ENCODE measurements at places on chromosomes 4 and X.

- DNase-seq: peak; percentile 99
Observed at GRCh38 chr4:11505221-11505971, 76.7 kb upstream of the HS3ST1 start.

- no peak for DNase-seq
Observed at GRCh38 chr4:176156656-176157055, 38.7 kb downstream of the SPATA4 start.

DNA sequence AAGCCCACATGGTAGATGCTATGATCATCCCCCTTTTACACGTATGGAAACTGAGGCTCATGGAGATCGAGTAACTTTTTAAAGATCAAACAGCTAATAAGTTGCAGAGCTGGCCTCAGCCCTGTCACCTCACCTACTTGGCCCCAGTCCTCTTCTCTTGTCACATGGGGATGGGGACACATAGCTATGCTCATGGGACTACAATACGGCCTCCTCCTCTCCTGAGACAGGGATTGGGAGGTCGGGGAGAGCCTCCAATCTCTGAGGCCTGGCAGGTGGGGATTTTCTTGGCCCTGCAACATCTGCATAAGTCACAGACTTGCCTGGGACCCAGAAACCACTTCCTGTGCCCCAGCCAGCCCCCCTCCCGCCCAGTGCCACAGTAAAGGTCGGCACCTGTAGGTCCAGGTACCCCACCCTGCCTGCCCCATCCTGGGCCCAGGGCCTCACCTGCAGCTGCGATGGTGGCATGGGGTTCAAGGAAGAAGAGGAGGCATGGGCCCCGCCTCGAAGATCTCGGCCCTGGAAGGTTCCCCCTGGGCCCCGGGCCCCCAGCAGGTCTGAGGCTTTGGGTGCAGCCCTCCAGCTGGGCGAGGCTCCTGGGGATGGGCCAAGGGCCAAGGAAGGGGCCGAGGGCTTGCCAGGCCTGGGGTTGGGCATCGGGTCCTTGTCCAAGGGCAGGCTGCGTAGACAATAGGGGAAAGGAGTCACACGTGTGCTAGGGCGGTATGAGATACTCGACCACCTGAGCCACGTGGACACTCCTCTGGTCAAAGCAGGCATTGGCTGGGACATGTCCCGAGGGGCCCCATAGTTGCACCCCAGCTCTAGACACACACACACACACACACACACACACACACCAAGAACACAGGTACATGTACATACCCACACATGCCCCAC, 6.4 kb downstream of the FOXP3 start:
- no peak for DNase-seq

DNA sequence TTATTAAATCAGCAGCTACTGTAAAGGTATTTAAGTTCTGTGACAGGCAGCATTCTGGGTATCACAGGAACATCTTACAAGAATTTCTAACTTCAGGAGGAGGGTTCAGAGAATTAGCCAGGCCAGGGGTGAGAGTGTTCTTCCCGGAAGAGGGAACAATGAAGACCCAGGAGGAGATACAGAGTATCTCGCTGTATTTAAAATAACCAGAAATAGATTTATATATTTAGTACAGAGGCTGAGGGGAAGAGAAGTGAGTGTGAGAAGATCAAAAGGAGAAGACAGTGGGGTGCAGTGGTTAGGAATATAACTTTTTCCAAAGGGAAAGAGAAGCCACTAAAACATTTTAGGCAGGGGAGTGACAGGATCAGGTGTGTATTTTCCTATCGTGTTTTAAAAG, 186.8 kb downstream of the RAPGEF2 start:
- no peak for DNase-seq

DNA sequence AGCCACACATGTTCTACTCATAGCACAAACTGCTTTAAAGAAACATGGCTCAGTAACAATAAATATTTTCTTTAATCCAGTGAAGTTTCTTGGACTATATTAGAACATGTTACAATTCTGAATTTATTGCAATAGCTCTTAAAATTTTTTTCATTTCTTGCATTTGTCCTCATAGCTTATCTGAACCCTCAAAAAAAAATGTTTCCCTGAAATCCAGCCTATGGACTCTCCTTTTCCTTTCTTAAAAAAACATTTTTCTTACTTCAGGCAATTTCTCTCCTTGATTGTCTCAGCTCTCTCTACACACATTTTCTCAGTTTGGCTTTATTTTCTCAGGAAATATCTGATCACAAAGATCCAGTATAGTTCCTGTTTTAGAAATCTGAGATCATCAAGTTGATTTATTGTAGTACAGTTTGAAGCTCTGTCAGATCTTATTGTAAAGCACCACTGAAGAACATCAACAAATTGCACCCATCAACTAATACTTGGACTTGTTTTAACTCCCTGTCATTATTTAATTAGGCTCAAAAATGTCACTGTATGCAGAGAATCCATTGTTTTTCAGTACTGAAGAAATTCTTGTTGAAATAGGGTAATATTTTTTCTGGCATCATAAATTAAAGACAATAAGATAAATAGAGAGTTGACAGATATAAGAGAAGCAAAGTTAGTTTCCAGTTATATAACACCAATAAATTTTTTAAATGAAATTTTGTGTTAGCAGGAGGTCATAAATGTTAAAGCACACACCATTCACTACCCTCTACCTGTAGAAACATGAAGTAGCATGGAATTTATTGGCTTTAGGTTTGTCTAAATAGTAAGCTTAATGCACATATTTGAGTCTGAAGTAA, 317.7 kb downstream of the ARHGAP24 start:
- no peak for DNase-seq

DNA sequence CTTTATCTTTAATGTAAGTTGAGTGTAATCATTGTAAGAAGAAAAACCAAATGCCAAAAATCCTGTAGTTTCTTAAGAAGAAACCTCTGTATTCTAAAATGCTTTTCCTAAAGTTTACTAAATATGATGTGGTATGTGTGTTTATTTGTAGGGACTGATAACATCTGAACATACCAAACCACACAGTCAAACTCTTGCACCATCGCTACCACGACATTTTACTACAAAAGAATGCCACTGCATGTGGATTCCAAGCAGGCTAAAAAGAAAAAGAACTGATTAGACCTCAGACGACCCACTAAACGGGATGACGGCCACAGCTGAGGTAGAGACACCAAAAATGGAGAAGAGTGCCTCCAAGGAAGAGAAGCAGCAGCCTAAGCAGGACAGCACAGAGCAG, 46.1 kb downstream of the LAS1L start:
- DNase-seq: no peak

DNA sequence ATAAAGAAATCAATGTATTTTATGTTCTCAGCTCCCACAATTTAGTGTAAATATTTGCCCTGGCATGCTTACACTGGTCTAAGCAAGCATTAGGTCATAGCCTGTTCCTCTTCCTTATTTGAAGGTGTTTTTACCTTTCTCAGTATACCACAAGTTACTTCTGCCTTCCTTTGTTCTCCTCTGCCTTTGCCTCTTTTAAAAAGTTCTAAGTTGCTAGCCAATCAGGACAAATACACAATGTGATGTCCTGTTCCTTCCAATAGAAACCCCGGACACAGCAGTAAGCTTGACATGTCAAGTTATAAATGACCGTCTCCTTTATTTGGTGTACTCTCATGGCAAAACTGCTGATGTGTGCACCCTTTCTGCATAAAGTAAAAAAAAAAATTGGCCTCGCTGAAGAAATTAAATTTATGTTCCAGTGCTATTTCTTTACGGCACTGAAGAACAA, 49.4 kb downstream of the UGT2B10 start:
- no peak for DNase-seq

- DNase-seq: no peak
Observed at GRCh38 chrX:153377727-153378126, 23.4 kb downstream of the PNMA6E start.

- peak; percentile 19 for DNase-seq
Observed at GRCh38 chr4:44522761-44523445, 74.3 kb upstream of the KCTD8 start.

- DNase-seq: peak; percentile 50
Observed at GRCh38 chrX:39815631-39816030, 282.1 kb downstream of the BCOR start.

GRCh38 chr4:101230801-101231426, 116.4 kb downstream of the PPP3CA start:
- peak; percentile 13 for DNase-seq

DNA sequence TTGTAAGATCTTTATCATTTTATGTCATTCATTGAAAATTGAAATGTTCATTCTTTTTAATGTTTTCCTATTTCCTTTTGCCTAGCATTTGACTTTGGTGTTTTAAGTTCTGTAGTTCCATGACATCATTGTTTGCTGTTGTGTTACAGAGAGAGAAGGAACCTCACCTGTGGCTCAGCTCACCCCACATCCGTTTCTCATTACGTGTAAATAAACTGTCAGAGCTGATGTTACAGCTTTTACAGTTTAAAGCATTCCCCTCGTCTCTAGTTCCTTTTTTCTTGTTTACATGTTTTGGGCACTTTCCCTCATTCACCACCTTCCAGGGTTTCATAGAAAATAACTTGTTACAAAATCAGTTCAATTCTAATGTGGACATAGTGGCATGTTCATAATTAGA, 137.2 kb downstream of the FNIP2 start:
- DNase-seq: no peak

- DNase-seq: no peak
Observed at GRCh38 chr4:6969826-6970800, 60.5 kb downstream of the TBC1D14 start.

- DNase-seq: no peak
Observed at GRCh38 chr4:139907001-139907809, 241.6 kb downstream of the MGST2 start.

GRCh38 chr4:1797861-1798579, 4.9 kb downstream of the FGFR3 start:
- no peak for DNase-seq

- no peak for DNase-seq
Observed at GRCh38 chr4:143417679-143418403, 81.2 kb downstream of the GAB1 start.

GRCh38 chrX:136021160-136021559, 35.9 kb downstream of the SLC9A6 start:
- no peak for DNase-seq

DNA sequence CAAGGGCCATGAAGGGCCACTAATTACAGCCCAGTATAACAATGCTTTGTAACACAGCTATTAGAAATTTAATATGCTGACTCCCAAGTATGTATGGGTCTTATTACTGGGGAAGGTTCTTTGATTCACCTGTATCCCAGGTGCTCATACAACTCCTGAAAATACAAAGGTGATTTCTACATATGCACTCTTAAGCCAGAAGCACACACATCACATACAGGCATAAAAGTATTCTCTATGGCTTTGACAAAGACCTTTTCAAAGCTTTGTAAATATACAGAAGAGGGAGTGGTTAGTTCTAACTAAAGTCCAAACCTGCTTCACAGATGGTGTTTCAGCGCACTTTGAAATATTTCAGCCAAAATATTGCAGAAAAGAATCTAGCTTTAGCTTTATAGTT, 191.5 kb downstream of the SNCA start:
- no peak for DNase-seq

GRCh38 chrX:11733614-11734013, 24.4 kb upstream of the MSL3 start:
- no peak for DNase-seq

GRCh38 chrX:13164611-13165010, 120.2 kb upstream of the FAM9C start:
- no peak for DNase-seq

DNA sequence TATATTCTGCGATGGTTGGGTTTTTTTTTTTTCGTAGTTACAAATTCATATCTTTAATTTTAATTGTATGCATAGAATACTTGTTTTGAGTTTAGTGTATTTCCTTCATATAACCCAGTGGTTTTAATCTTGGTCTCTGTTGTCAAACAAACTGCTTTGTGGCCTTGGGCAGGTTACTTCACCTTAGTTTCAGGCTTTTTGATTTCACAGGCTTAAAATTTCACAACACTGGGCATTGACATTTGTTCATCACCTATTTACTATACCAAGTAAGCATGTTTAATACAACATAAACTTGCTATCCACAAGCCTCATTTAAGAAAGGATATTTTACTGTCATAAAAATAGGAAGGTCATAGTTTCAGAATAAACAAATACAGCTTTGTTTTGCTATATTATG, 14.7 kb downstream of the RAPGEF2 start:
- DNase-seq: no peak

DNA sequence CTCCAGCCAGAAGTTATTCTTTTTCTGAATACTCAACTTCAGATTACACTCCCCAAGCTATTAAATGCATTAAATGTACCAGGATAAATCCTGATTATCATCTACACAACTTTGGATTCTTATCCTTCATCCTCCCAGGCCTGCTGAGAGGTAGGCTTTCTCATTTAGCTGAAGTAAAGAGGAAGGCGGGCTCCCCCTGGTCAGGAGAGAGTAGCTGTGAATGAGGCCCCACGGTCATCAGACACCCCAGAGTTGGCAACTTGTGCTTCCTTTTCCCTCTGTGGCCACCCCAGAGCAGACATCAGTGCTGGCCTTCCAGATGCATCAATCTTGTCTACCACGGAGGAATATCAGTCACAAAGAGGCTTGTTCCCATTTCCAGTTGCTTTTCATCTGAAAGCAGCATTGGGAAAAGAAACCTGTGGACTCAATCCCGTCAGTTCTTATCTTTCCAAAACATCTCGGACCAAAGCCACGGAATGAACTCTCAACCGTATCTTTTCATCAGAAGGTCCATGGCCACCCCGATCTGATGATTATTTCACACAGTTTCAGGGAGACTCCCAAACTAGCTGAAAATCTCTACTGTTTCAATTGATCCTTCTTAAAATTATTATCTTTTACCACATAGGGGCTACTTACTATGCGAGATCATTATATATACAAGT, 79.2 kb downstream of the FBXO8 start:
- DNase-seq: no peak

- DNase-seq: peak; percentile 94
Observed at GRCh38 chr4:186760576-186760975, 36.9 kb upstream of the FAT1 start.

GRCh38 chr4:54659749-54660535, 2.2 kb downstream of the KIT start:
- no peak for DNase-seq

DNA sequence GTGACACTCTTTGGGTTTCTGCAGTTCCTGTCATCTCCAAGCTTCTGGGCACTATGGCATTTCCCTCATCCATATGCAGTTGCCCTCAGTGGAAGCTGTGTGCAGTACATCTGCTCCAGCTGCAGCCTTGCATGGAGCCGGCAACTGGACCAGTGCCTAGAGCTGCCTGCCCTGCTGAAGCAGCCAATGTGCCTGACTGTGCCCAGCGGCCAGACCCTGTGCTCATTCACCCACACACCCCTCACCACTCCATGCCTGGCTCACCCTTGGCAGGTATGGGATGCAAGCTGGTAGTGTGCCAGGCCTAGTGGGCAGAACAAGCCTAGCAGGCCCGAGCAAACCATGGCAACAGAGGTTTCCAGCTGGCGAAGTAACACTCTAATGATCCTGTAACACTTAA, 370.8 kb downstream of the FSTL5 start:
- DNase-seq: no peak

GRCh38 chr4:58739275-58739674, 1629.1 kb upstream of the IGFBP7 start:
- no peak for DNase-seq

DNA sequence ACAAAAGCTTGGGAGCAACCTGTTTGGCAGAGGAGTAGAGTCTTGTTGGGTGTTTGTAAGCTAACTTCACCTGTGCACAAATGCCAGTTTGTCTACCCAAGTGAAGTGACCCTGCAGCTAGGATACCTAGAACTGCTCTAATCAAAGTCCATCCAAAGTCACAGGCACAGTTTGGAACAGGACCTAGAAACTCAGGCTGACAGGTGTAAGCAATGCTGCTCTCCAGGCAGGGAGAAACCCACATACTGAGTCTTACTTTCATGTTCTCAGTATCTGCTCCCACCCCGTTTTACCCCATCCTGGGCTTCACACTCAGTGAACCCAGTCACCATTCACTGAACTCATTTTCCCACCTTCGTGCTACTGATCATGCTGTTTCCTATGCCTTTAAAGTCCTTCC, 40.3 kb downstream of the MAML3 start:
- DNase-seq: no peak
